Amygdala (tissue), 56 donors: ENCODE measurements at places on chromosomes 2 and 18.

GRCh38 chr18:68722821-68723220 is 7.9 kb upstream of the TMX3 start:
- DNase-seq: no peak

- DNase-seq: no peak
These were observed 14.1 kb upstream of the HOXD1 start for GRCh38 chr2:176174382-176174823.

DNA sequence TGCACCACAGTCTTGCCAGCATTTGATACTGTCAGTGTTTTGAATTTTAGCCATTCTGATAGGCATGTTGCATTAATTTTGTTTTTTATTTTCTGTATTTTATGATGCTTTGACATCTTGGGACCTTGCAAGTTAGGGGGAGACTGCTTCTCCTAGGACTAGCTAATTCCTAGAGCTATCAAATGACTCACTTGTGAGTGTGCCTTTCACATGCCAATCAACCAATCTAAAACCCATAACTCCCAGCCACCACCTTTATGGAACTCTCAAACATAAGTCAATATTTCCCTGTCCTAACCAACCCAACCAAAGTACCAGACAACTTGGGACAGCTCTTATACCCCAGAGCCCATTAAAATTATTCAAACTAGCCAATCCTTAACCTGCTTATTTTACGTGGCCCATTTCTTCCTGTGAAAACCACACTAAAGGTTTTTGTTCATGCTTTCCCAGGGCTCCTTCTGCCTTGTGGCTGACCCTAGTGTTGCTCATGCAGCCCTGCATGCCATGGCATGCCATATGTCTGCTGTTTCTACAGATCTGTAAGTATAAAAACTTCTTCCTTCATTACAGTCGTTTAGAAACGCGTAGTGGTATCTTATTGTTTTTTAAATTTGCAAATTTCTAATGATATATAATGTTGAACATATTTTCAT is 230.1 kb downstream of the GPD2 start:
- no peak for DNase-seq

GRCh38 chr2:221972813-221973478 is 325.9 kb downstream of the PAX3 start:
- DNase-seq: no peak
